Central memory CD8-positive, alpha-beta T cell (primary cell): ENCODE measurements at places on chromosomes 7 and 10.

DNA sequence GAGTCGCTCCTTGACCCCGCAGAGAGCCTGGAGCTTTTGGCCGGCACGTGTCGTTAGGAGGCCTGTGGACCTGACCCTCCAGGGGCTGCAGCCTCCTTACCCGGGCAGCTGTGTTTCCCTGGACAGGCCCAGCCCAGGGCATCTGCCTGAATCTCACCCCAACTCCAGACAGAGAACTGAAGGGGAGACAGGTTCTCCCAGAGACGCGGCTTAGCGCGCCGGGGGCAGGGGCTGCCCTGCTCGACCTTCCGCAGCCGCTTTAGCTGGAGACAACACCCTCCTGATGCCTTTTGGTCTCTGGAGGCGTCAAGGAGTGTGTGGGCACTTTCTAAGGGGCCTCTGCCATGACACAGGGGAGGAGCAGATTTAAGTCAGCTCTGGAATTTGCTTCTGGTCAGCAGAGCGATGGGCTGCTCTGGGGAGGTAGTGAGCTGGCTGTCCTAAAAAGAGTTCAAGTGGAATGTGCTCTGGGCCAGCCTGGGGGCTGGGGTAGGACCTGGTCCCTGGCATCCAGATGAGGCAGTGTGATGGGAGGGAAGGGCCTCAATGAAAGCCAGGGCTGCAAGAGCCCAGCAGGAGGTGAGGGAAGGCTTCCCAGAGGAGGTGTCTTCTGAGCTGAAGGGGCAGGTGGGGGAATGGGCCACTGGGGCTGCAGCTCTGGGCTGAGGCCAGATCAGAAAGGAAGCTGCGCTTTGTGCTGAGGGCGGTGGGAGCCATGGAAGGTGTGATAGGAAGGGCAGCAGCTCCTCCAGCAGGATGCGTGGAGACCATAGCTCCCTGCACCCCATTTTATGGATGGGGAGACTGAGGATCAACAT lies 5.8 kb downstream of the GRIFIN start:
- no peak for DNase-seq

DNA sequence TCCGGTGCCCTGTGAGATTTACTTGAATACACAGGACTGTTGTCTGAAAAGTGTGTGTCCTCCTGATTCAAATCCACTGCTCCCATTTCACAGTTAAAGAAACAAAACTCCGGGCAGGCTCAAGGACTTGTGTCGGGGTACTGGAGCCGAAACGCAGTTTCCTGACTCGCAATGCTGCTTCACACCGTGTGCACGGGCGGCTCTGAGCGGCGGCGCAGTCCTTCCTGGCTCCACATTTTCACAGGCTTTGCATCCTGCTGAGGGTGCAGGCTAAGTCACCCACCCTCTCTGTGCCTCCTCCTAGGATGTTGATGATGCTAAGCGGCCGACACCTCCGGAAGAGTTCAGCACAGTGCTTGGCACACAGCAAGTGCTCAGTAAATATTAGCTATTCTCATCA lies 65.4 kb downstream of the SLIT1 start:
- no peak for DNase-seq

- DNase-seq: no peak
These were observed 106.2 kb downstream of the TWIST1 start for GRCh38 chr7:19011212-19011611.

DNA sequence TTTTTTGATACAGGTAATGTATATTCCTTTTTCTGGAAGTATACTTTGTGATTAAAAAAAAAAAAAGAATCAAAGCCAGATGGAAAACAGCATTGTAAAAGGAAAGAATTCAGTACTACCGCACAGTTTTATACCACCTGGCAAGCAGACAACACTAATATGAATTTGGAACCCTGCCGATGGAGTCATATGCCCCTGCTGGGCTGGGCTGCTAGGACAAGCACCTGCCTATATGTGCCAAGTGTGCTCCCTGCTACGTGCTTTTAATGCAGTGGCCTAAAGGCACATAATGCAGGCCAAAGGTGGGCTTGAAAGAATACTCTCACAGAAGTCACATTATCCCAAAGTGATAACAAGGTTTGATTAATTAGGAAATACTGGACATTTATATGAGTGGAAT lies 29.8 kb upstream of the WAC start:
- no peak for DNase-seq
